Thyroid gland (tissue), 4 donors: ENCODE measurements at places on chromosomes 5 and 9. TPM values are rescaled to one million over a fixed set of nuclear protein-coding genes. Genes with fewer than 3 reads are reported as not detected.

DNA sequence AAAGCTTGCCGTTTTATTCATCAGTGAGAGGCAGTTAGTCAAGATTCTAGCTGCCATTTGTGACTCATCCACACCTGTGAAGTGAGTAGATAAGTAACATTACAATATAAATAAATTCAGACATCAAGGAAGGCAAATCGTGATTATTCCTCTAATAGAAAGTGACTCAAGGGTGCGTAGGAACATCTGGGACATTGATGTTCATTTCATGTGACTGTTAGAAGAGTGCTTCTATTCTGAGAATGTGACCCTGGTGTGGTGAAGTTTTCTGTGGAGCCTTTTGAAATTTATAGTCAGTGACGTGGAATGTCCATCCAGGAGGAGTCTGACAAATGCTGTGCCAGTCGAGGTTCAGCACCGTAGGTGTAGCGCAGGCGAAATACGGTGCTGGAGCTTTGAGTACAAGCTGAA lies 48.4 kb upstream of the FAM240B start:
- DNase-seq, result no peak

GRCh38 chr5:121489972-121490371 lies 361.7 kb upstream of the FTMT start:
- no peak for DNase-seq

DNA sequence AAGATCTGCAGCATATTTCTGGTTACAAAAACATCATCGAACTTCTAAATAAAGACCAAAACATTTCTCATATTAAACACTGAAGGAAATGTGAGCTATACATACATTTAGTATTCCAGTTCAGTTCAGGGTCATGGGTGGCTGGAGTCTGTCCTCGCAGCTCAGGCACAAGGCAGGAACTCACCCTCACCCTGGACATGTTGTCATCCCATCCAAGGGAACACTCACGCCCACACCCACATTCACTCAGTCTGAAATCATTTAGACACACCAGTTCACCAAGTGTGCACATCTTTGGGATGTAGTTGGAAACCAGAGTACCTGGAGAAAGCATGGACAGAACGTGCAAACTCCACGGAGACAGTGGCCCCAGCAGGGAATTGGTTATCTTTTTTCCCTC lies 481.0 kb downstream of the RASEF start:
- no peak for DNase-seq

DNA sequence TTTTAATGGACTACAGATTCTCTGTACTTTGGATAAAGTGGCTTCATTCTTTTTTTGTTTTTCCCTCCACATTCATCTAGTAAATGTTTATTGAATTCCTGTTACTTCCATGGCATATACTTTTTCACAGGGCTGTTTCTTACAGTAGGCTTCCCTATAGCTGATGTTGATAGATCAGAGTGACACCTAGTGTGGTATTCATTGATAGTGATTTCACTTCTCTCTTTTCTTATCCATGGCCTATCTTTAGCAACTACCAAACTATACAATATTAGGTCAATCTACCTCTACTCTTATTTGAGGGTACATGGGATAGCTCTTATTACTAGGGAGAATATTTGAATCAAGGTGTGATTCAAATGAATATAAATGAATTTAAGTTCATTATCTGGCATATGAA lies 35.8 kb downstream of the FSD1L start:
- no peak for DNase-seq

DNA sequence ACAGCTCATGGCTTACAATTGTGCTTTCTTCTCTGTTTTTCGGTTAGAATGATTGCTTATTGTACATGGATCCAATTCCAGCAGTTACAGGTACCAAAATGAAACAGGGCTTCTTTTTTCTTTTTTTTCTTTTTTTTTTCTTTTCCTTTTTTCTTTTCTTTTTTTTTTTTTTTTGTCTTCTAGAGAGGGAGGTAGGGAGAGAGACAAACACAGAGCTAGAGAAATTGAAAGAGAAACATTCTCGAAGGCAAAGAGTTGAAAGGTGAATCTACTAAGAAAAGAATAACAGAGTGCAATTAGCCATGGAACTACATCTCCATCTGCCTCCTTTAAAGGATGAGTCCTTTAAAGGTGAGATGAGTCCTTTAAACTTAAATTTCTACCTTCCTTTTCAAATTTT lies 1.0 kb upstream of the EDIL3 start:
- DNase-seq, result no peak

FOXD4L6 gene
- not detected for total RNA-seq

- DNase-seq, result peak; percentile 43
Measured at GRCh38 chr9:3732077-3733038, 206.6 kb upstream of the RFX3 start.

DNA sequence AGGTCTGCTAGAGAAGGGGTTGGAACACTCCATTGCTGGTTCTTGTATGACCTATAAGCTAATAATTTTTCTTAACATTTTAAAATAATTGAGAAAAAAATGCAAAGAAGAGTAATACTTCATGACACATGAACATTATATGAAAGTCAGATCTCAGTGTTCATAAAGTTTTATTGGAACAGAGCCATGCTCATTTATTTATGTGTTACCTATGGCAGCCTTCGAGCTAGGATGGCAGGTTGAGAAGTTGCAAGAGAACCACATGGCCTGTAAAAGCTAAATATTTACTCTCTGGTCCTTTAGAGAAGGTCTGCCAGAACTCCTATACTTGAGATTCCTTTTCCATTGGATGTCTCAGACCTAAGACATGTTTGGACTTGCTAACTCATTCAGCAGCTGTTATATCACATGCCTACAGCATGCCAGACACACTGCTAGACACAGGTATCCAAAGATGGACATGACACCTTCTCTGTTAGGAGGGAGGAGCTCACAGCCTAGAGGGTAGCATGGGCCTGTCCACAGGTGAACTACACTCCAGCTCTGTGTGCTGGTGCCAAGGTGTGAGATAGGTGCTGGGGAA lies 304.3 kb downstream of the ARHGAP26 start:
- no peak for DNase-seq

SPEF2 gene
- 21.4 TPM for total RNA-seq

PLPPR1 gene
- total RNA-seq, result not detected

DNA sequence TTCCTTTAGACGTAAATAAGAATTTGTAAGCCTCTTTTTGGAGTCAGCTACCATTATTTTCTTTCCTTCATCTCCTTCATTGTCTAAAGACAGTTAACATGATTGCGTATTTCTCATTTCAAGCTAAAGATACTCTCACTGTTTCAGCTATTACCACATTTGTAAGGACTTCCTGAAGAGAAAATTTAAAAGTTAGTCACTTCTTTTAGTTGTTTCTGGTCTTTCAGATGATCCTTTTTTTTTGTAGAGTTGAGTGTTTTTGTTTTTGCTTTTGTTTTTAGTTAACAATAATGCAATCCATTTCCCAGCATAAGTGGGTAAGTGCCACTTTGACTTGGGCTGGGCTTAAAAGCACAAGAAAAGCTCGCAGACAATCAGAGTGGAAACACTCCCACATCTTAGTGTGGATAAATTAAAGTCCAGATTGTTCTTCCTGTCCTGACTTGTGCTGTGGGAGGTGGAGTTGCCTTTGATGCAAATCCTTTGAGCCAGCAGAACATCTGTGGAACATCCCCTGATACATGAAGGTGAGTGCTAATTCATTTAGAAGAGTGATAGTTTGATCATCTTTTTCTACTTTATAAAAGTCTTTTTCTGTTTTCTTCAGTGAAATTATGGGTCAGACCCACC lies 2.0 kb downstream of the IL31RA start:
- DNase-seq, result no peak

- DNase-seq, result no peak
Measured at GRCh38 chr9:13705918-13706317, 426.4 kb upstream of the MPDZ start.

FAM174A gene
- total RNA-seq, result 25.1 TPM

- DNase-seq, result no peak
Measured at GRCh38 chr5:17114233-17114632, 103.2 kb upstream of the BASP1 start.

DNA sequence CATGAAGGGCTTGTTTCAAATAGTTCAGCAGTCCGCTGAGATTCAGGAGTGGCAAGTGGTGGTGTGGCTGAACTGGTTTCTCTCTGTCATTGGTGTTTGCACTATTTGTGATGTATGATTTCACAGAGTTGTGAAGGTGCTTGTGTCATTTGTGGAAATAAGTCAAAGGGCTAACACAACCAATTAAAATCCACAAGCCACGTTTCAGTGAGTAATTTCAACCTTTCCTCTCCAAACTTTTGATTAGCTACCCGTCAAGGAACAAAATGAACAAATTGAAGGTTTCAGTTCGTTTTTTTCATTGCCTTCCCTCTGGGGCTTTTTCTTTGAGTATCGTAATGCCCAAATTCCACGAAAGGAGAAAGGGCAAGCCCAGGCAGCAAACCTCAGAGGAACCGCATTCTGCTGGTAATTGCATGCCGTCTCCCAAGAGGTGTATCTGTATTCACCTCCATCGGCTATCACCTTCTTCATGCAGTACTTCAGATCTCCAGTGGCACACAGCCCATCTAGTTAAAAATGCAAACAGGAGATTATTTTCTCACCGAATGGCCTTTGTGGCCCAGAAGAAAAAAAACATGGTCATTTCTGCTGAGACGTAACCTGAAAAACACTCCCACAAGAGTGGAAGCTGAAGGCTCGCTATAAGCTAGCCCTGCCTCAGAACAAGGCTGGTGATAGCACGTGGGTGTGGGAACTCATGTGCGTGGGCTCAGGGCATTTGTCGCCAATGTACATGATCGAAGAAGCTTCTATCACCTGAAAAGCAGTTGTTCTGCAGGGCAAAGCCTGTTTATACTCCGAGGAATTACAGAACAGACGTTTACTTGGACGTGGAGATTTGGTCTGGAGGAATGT lies 197.1 kb downstream of the NR3C1 start:
- no peak for DNase-seq

DNA sequence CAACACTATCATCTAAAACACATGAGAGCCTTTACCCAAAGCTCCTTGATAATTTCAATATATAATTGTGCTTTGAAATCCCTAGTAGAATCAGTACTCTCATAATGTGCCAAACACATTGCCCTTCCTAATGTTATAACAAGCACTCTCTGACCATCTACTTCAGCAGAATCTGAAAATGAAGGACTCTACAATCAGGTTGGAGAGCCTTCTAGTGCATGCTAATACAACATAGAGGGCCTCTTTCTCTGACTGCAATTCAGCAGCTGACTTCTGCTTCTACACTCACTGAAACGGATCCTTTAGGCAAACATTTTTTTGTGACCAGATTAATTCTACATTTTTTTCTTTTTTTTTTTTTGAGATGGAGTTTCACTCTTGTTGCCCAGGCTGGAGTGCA lies 155.6 kb downstream of the EPB41L4A start:
- DNase-seq, result peak; percentile 23

GRCh38 chr5:123807177-123807945 lies 295.4 kb downstream of the CSNK1G3 start:
- peak; percentile 2 for DNase-seq

GRCh38 chr9:136261686-136262430 lies 16.2 kb upstream of the QSOX2 start:
- no peak for DNase-seq

DNA sequence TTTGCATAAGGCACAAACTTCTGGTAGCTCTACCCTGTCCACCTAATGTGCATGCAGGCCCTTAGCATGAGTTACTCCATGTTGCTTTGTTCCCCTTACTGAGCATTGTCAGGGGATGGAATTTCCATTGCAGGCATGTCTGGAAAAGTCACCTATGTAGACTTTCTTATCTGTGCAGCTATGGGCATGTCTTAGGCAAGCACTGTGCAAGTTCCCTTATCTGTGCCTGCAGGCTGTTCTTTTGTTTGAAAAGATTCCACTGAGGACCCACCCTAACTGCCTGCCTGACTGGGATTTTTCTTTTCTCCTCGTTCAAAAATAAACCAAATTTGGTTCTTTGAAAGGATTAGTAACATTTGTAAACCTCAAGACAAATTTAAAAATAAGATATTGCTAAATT lies 587.0 kb downstream of the CDH18 start:
- no peak for DNase-seq

NOL8 gene
- total RNA-seq, result 37.1 TPM

DNA sequence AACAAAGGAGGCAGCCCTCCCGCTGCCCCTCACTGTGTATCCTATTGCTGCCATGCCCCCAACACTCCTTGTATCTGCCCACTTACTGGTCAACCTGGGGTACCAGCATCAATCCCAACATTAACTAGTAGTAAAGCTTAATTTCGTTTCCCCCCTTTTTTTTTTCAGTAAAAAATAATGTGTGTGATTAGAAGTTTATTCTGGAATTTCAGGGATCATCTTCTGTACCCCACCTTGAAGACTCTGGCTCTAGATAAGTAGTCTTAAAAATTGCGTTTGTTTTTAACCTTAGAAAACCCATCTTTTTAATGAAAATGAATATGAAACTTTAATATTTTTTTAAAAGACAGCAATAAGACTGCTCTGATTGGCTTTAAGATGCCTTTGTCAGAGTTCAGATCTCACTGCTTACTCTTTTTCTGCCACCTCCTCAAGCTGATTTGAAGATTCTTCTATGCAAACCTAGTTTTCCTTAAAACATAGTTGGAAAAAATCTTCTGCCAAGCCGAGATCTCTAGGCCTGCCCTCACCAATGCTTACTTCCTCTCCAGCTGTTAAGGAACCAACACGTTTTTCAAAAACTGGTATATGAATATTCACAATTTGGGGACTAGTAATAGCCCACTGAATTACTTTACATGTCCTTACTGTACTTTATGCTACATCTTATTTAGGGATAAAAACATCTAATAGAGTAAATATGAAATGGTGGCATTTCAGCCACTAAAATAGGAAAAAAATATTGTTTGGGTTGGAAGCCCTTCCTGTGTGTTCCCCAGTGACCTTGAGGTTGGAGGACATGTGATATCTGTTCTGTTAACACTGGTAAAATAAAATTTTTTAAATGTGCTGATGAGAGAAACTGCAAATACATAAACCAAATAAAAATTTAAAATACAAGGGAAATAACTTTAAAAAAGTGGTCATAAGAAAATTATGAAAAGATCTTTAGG lies 4.0 kb upstream of the RHOBTB3 start:
- no peak for DNase-seq

DNA sequence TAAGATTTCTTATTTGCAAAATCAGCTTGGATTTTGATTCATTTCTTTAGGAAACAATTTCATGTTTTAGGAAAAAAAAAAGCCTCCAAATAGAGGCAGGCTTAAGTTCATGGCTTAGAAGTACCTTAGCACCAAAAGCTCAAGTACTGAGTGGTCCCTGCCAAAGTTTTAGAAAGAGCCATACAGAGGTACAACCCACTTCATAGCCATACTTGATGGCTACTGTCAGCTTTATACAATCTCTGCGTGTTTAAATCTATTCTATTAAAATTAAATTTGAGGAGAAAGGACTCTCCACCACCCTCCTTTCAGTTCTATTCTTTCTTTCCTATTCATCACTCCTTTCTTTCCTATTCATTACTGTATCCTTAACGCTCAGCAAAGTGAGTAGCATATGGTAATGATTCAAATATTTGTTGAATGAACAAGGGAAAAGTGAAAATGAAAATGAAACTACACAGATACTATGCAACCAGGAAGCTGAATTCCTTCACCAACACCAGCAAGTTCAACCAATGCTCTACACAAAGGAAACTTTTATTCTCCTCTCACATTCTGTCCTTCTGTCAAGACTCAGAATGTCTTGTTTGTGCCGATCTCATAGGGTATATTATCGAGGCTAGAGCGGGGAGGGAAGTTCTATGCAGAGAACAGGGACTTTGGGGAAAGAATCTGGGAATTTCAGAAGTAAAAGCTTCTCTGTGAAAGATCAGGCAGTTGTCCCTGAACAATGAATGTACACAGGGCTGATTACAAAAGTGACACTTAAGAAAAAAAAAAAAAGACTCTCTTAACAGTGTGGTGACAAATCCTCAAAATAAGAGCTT lies 138.6 kb upstream of the SPEF2 start:
- DNase-seq, result no peak

GRCh38 chr9:72925126-72925789 lies 27.6 kb downstream of the ALDH1A1 start:
- DNase-seq, result peak; percentile 4
